ENCODE measurements at places on chromosomes 5 and 9. TPM values are rescaled to one million over a fixed set of nuclear protein-coding genes. Genes with fewer than 3 reads are reported as not detected.

Gene GRXCR2
- total RNA-seq, result not detected

Gene LCN6
- not detected for total RNA-seq

DNA sequence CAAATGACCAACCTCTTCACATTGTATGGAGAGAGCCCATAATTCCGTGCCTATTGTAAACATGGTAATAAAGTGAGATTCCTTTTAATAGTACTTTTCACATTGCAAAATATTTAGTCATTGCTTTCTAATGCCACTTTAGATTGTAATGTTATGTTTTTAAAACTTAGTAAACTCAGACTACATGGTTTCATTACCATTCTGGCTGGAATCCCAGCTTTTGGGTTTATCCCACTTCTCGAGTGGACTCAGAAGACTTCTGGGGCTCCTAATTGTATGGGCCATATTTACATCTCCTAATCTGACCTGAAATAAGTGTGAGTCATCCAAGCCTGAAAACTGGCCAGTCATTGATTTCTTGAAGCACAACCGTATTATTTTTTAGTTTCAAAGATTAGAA is 217.6 kb downstream of the CAAP1 start:
- no peak overlapping the region for H3K27ac ChIP-seq
- no peaks in the 10 kb centered on the region for H3K36me3 ChIP-seq
- no peaks in the 10 kb centered on the region for H3K27me3 ChIP-seq
- DNase-seq, result no peak
- no peak overlapping the region for H3K4me3 ChIP-seq

GRCh38 chr9:19840953-19841352 is 52.1 kb upstream of the SLC24A2 start:
- H3K4me1 ChIP-seq, result no peaks in the 10 kb centered on the region
- no peaks in the 10 kb centered on the region for H3K27me3 ChIP-seq
- no peak overlapping the region for H3K4me3 ChIP-seq
- H3K36me3 ChIP-seq, result no peaks in the 10 kb centered on the region

DNA sequence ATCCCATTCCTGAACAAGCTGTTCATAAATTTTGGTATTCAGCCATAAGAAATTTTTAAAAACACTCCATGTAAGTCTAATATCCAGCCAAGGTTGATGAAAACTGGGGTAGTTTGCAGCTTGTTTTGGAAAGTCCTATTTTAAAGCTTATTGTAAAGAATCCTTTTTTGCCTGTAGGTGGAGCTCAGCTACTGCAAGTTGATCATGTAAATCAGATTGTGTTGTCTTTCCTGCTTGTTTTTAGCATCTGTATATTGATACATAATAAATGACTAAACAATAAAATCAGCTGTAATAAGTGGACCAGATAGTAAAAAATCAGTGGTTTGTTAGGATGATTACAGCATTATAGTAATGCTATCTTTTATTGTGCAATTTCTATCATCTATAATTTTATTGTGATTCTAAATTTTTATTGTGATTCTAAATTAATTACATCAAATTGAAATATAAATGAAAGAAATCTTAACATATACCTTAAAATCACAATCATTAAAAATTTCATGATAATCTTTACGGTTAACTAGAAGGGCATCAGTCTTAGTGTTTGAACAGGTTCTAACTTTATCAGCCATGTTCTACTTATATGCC is 42.4 kb downstream of the CWC27 start:
- H3K27me3 ChIP-seq, result no peaks in the 10 kb centered on the region
- H3K4me3 ChIP-seq, result no peak overlapping the region
- H3K27ac ChIP-seq, result no peak overlapping the region
- H3K36me3 ChIP-seq, result no peaks in the 10 kb centered on the region

- H3K4me1 ChIP-seq, result no peaks in the 10 kb centered on the region
- DNase-seq, result no peak
- H3K4me3 ChIP-seq, result no peak overlapping the region
These were observed 71.0 kb downstream of the WNK2 start for GRCh38 chr9:93254806-93255493.

- H3K4me1 ChIP-seq, result no peaks in the 10 kb centered on the region
- H3K4me3 ChIP-seq, result no peak overlapping the region
- no peaks in the 10 kb centered on the region for H3K27me3 ChIP-seq
- DNase-seq, result no peak
These were observed 106.5 kb downstream of the GLIS3 start for GRCh38 chr9:4193391-4193790.

DNA sequence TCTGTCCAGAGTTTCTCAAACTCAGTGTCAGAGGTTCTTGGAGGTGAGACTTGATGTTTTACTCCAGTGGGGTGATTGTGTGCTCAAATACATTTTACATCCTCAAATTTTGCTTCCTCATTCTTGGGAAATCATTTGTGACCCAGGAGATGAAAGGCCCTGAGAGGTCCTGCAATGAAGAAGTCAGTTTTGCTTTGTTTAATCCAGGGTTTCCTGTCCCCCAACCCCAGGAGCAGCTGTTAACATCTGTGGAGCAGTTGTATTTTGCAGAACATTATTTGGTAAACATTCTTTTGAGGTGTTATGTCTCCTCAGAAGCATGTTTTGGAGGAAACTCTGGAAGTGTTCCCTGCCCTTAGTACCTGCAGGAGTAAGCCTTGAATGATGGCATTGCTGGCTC is 59.8 kb downstream of the DAB2IP start:
- no peaks in the 10 kb centered on the region for H3K4me1 ChIP-seq
- DNase-seq, result no peak
- H3K27me3 ChIP-seq, result no peaks in the 10 kb centered on the region
- no peak overlapping the region for H3K4me3 ChIP-seq

DNA sequence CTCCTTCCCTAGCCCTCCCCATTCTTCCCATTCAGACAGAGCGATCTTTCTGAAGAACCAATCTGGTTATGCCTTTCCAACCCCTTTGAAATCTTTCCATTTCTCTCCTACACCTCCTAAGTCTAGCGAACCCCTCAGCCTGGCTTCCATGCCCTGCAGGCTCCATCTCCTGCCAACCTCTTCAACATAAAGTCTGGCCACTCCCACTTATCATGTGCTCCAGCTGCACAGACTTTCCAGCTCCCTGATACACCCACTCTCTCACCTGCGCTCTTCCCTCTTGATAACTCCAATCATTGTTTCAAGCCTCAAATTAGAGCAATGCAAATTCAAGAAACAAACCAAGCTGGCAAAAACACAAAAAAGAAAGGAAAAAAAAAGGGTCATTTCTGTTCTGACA is 3.8 kb upstream of the ORM1 start:
- H3K27me3 ChIP-seq, result no peaks in the 10 kb centered on the region
- peaks cover 19% of the 10 kb centered on the region for H3K4me1 ChIP-seq
- peaks cover 5% of the 10 kb centered on the region for H3K36me3 ChIP-seq

- no peak overlapping the region for H3K4me3 ChIP-seq
- no peak for DNase-seq
- H3K4me1 ChIP-seq, result no peaks in the 10 kb centered on the region
- H3K27me3 ChIP-seq, result peaks cover 3% of the 10 kb centered on the region
- no peak overlapping the region for H3K27ac ChIP-seq
These were observed 695.0 kb downstream of the DTWD2 start for GRCh38 chr5:118293378-118293777.

GRCh38 chr5:168529374-168530234 is 499 bp downstream of the FBLL1 start:
- no peaks in the 10 kb centered on the region for H3K36me3 ChIP-seq
- H3K4me3 ChIP-seq, result peak overlapping the region; percentile 6
- H3K27ac ChIP-seq, result no peak overlapping the region
- DNase-seq, result no peak

Gene SLC34A3
- total RNA-seq, result not detected

Gene CAVIN4
- total RNA-seq, result 0.05 TPM

DNA sequence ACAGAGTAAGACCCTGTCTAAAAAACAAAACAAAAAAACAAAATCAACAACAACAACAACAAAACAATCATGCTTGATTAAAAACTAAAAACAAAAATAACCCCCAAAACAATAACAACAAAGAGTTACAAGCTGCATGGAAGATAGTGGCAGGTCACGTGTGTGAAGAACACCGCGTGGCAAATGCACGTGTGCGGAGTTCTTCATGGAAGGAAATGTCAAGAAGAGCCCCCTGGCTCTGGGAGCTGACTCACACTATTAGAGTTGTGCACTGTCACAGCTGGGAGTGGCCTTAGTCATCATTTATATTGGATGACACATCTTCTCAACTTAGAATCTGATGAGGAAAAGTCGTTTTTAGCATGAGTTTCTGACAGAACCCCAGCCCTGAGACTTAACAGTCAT is 110.5 kb downstream of the JMY start:
- H3K4me3 ChIP-seq, result no peak overlapping the region
- no peaks in the 10 kb centered on the region for H3K4me1 ChIP-seq
- no peak for DNase-seq

Gene PRELID2
- 24.9 TPM for total RNA-seq

Gene RNF20
- total RNA-seq, result 12.7 TPM

Gene TNFSF15
- 0.42 TPM for total RNA-seq

DNA sequence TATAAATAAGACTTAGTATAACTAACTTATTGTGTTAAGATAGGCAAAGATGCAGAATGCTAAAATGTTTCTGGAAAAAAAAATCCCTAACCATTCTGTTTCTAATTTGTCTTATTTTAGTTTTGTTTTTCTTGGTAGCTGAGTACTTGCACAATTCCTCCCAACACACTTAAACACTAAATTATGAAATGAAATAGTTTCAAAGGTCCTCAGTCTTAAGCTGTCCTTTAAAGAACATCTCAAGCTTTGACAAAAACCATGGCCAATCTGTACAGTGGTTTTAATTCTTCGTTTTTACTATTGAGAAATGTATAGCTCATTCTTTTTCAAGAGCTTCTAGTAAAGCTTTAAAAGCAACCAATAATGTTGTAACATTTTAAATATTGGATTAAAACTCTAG is 171.5 kb downstream of the EDIL3 start:
- no peak overlapping the region for H3K27ac ChIP-seq
- H3K4me1 ChIP-seq, result no peaks in the 10 kb centered on the region
- H3K4me3 ChIP-seq, result no peak overlapping the region
- H3K27me3 ChIP-seq, result no peaks in the 10 kb centered on the region
- no peak for DNase-seq

DNA sequence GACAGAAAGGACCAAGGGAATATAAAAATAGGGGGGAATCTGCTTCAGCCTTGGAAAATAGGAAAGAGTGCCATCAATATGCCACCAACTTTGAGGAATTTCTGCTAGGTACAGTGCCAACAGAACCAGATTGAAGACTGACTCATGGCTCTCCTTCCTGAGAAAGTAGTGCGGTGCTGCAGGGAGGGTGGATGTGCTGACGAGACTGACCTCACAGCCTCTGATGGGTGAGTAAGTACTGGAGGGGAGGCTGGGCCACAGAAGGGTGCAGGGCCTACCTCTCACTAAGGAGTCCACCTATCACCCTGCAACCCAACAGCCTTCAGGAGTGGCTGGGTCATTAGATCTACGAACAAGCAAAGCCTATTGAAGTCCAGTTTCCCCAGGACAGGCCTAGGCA is 187.6 kb downstream of the GABBR2 start:
- peak; percentile 28 for DNase-seq
- H3K4me1 ChIP-seq, result no peaks in the 10 kb centered on the region
- no peaks in the 10 kb centered on the region for H3K36me3 ChIP-seq
- H3K4me3 ChIP-seq, result no peak overlapping the region
- H3K27ac ChIP-seq, result no peak overlapping the region

DNA sequence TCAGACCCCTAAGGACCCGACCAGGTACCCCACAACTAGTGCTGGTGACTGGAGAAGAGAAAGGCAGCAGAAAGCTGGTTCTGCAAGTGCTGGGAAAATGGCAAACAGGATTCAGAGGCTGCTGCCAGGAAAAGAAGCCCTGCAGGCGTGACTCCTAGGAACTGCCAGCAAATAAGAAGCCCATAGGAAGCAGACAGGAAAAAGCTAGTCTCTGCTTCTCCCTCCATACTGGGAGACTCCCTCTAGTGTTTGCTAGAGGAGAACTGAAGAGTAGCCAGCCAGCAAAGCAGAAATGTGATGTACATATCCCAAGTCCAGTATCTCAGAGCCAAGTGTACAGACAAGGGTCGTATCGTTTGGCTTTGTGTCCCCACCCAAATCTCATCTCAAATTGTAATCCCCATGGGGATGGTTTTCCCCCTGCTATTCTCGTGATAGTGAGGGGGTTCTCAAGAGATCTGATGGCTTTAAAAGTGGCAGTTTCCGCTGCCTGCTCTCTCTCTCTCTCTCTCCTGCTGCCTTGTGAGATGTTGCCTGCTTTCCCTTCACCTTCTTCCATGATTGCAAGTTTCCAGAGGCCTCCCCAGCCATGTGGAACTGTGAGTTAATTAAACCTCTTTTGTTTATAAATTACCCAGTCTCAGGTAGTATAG is 38.1 kb upstream of the TUSC1 start:
- H3K4me1 ChIP-seq, result no peaks in the 10 kb centered on the region
- no peak for DNase-seq
- H3K27ac ChIP-seq, result no peak overlapping the region

Gene FOXE1
- not detected for total RNA-seq

- H3K4me3 ChIP-seq, result no peak overlapping the region
- H3K27me3 ChIP-seq, result no peaks in the 10 kb centered on the region
- peak overlapping the region; percentile 39 for H3K27ac ChIP-seq
These were observed 103.1 kb upstream of the DMRT1 start for GRCh38 chr9:738209-738915.

Gene CDH9
- not detected for total RNA-seq

DNA sequence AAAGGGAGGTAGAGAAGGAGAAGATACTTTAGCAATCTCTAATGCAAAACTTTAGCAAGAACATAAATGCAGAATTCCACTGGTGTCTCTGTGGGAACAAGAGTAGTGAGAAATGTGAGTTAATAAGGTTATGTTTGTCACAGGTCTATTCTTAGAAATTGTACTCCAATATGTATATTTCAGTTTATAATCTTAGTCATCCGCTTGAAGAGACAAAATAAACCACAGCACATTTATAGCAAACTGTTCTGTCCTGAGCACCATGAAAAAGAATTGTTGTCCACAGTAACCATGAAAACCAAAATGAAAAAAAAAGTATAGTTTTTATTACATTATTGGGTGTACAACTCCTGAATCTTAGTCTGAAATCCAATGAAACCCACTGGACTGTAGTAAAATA is 93.6 kb upstream of the TSLP start:
- no peak overlapping the region for H3K4me3 ChIP-seq
- no peaks in the 10 kb centered on the region for H3K4me1 ChIP-seq

GRCh38 chr5:158869092-158869491 is 230.6 kb downstream of the EBF1 start:
- no peak overlapping the region for H3K27ac ChIP-seq
- no peaks in the 10 kb centered on the region for H3K4me1 ChIP-seq
- no peaks in the 10 kb centered on the region for H3K27me3 ChIP-seq
- no peak for DNase-seq
- H3K4me3 ChIP-seq, result no peak overlapping the region
- H3K36me3 ChIP-seq, result no peaks in the 10 kb centered on the region

Gene PLEKHG4B
- 0.05 TPM for total RNA-seq

Data from liver (tissue), 10 donors.